ENCODE measurements at places on chromosomes 11 and 22.

GRCh38 chr11:66713746-66714480, 15.1 kb downstream of the SPTBN2 start:
- DNase-seq: no peak

DNA sequence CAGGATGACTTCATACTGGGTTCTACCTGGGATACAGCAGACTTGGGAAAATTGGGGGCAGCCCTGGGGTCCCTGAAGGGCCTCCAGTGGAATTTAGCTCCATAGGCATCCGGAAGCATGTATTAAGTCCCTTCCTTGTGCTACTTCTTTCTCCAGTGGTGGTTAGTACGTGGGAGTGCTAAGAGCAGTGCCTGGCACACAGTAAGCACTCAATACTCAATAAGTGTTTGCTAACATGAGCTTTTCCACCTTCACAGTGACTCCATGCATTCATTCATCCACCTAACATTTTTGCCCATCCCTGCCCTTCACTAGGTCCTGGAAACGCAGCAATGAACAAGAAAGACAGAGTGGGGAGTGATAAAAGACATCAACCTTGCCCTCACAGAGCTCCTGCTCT, 120.5 kb downstream of the MN1 start:
- no peak for DNase-seq

GRCh38 chr11:85076535-85077330, 550.4 kb downstream of the DLG2 start:
- no peak for DNase-seq

- no peak for DNase-seq
These were observed 38.3 kb upstream of the NNMT start for GRCh38 chr11:114257621-114258558.

DNA sequence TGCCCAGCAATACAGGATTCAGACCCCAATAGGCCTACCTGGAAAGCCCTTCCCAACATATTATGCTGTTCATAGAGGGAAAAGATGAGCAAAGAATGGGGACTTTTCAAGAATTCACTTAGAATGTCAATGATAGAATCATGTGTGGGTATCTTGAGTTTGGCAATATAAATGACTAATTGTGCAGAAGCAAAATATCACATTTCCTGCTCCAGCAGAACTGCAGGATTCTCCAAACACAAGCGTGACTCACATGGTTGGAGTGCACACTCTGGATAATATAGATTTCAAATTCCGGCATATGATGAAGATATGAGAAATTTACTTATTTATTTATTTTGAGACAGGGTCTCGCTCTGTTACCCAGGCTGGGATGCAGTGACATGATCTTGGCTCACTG, 12.5 kb upstream of the APOL5 start:
- DNase-seq: peak; percentile 43

- no peak for DNase-seq
These were observed 186.7 kb downstream of the CADM1 start for GRCh38 chr11:115317277-115318185.

GRCh38 chr11:121928597-121929580, 187.1 kb downstream of the BLID start:
- DNase-seq: no peak

DNA sequence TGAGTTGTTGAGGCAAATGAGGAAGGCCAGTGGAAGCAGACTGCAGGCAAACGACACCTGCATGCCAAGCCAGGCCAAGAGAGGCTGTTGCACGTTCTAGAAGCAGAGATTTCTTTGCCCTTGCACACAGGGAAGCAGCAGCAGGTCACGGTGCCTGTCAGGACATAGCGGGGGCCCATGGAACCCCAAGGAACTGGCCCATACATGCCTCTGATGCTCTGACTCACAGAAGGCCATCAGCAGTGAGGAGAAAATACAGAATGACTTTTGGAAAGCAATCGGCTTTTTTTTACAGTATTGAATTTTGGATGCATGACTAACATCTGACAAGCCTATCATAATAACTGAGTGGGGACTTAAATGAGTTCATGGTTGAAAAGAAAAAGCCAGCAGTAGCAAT, 123.9 kb downstream of the MPPED1 start:
- DNase-seq: no peak

GRCh38 chr11:117299351-117300282, 8.5 kb downstream of the BACE1-AS start:
- no peak for DNase-seq

DNA sequence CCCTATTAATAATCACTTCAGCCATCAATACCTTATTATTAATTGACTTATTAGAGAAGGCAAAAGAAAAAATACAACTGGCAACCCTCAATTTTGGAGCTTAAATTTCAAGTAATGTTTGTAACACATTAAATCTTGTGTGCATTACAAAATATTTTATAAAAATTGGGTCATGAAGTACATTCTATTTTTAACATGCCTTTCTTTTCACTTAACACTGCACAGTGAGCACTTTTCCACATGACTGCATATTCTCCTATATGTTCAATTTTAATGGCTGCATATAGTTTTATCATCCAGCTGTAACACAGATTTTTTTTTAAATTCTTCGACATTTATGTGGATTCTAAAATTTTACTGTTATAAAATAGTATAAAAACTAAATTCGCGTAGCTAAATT, 92.5 kb downstream of the SLC17A6 start:
- DNase-seq: no peak

DNA sequence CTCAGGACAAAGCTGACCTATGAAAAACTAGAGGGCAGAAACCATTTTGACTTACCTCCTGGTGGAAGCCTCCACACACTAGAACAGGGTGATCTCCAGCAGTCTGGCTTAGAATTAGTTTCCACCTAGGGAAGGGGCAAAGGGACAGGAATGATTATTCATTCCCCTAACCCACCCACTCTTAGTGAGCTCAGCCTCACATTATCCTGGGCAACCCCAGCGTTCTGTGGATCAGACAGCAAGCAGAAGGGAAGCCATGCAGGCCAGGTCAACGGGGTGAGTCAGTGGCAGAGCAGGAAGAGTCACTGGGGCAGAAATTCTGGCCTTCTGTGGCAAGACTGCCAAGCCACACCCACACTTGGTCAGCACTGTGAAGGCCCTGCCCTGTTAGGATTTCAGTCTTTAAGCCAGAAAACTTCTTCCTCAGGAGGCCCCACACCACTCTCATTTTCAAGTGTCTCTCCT, 10.5 kb downstream of the NUMA1 start:
- no peak for DNase-seq

DNA sequence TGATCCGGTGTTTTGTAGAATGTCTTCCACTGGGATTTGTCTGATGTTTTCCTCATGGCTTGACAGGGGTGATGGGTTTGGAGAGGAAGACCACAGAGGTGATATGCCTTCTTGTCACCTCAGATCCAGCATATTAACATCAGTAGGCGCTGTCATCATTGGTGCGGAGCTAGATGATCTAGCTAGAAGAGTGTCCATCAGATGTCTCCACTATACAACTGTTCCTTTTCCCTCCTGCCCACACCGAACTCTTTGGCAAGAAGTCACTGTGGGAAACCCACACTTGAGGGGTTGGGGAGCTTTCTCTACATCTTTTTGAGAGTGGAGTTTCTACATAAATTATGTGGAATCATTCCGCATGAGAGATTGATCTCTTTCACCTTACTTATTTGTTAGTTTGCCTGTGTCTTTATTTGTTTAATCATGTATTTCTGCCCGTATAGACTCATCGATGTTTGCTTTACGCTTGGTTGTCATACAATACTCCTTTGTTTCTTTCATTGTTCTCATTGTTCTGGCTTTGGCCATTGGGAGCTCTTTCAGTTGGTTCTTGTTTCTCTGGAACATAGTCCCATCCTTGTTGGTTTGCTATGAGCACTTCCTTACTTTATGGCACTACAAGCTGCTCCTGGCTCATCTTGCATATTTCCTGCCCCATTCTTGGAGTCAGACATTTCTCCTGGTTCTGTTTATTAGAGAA, 1420.3 kb downstream of the BRD1 start:
- DNase-seq: no peak

DNA sequence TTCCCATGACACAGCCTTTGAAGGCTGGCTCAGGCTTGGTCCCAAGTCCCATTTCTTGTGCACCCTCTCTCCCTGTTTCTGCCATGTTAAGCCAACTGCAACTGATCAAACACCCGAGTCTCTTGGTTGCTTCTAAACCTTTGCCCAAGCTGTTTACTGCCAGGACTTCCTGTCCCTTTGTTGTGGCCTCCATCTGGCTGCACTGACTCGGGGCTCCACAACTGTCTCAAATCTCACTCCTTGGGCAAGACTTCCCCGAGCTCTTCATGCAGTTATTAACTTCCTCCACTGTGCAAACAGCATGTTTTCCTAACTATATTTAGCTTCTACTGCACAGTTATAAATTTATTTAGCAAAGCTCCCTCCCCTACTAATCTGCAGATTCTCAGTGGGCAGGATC, 4.3 kb downstream of the VPREB1 start:
- DNase-seq: no peak

Data from smooth muscle cell of the brain vasculature (primary cell).